ENCODE measurements at places on chromosomes 7 and 10.

DNA sequence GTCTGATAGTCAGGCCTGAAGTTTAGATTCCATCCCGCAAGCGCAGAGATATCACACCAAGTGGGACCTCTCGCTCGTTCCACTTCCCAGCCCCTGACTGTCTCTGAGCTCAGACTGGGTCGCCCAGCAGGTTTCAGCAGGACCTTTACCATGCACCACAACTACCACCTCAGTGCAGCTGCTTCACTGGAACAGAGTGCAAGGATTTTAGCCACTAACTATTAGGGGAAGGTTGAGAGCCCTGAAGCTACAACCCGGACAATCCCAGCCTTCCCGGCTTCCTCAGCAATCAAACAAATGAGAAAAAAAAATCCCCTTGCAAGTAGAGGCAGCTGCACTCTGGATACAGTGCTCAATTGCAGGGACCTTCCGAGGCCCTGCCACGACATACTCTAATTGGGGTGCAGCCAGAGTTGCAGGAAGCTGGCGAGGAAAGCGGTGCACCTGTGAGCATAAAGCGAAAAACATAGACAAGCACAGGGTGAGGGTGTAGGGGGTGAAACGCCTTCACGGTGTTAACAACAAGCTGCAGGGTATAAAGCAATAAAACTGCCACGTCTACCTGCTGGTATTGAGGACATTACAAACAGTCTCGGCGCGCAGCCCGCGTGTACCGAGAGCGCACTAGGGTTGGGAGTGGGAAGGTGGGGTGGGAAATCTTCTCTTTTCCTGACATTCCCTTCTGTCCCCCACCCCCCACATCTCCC, 2.6 kb upstream of the DLX6 start:
- DNase-seq, result no peak

DNA sequence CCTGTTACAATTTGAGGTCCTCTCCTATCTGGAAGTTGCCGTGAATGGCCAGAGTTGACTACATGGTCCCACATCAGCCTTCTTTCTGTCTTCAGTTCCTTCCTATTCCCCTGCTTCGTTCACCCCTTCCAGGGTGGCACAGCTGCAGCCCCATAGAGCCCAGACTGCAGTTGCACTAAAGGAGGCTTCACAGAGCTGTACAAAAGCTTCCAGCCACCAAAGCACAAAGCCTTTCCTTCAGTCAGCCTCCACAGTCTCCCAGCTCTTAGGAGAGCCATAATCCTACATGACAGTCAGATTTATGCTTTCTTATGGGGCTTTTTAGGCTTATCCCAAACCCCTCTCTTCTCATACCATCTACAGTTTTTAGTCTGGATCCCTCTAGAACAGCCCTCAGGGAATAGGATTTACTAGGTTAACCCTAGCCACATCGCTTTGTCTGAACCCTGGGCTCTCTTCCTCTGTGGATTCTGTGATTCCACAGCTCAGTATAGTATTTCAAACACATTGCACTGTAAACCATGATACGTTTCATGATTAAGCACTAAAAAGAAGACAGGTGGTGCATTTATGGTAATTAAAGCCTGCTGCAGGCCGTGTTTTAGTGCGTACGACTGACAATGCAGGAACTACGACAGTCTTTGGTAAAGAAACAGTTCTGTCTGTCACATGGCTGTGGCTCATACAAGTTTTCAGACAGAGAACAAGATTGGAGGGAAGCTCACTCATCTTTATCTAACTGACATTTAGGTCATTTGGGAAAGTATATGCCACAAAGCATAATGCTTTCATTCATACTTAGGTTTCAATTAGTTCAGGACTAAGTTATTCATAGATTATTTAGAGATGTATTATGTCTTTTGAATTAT, 208.3 kb upstream of the KMT2E start:
- no peak for DNase-seq

- no peak for DNase-seq
Observed at GRCh38 chr10:103572347-103573204, 79.1 kb downstream of the NEURL1 start.

GRCh38 chr7:90251304-90251635, 6.3 kb downstream of the CFAP69 start:
- no peak for DNase-seq

- no peak for DNase-seq
Observed at GRCh38 chr10:42836771-42837468, 54.3 kb downstream of the BMS1 start.

GRCh38 chr10:97765201-97765600, 6.6 kb downstream of the SFRP5 start:
- DNase-seq, result no peak

DNA sequence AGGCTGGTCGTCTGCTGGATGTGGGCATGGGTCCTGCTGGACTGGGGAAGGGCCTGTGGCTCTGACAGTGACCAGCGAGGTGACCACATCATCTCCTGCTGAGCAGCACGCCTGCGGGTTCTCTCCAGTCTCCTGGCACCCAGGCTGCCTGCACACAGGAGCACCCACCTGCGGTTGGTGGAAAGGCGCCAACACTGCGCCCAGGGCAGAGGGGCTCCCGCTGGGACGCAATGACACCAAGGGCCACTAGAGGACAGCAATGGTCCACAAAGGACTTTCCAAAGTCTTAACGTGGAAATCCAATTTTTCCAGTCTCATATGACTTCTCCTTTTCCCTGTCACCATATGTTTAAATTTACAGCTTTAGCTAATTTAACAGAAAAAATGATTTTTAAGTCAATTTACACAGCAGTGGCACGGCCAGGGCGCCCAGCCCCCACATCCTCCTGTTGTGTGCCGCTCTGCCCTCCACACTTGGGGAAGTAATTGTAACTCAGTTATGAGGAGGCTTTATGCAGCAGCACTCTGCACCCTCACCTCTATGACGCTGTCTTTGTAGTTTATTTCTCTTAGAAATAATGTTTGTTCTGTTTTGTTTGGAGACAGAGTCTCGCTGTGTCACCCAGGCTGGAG, 38.1 kb downstream of the CFAP46 start:
- DNase-seq, result no peak

GRCh38 chr7:79268730-79269129, 184.7 kb downstream of the MAGI2 start:
- DNase-seq, result no peak

- DNase-seq, result no peak
Observed at GRCh38 chr7:75638594-75639070, 100.1 kb downstream of the HIP1 start.

DNA sequence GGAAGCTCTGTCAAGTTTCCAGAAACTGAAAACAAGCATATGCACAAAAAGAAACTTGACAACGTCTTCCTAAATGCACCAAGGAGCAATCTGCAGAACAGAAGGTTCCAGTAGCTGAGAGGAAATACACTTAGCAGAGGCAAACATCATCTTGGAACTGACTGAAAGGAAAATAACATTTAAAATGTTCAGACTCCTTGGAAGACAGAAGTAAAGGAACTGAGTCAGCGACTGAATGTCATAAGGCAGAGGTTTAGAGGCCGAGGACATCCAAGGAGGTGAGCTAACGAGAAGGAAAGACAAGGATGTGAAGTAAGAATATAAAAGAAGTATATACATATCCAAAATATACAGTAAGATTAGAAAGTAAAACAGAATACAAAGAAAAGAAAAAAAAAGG, 24.1 kb downstream of the SEMA3D start:
- DNase-seq, result no peak

DNA sequence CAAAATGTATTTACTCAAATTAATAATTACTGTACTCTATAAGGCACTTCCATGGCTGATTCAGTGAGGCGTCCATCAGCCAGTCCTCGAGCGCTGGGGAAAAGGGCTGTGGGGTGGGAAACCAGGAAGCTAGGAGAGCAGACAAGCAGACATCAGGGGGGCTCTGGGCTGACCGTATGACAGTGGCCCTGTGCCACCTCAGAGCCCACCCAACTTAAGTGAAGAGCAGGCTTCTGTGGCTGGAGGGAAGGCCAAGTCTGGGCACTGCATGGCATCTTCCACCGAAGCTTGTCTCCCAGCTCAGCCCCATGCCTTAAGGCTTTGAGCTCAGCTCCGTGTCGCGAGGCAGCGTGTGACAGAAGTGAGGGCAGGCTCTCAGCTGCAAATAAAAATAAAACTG, 464.5 kb upstream of the ZMIZ1 start:
- no peak for DNase-seq

GRCh38 chr10:43407148-43407575, 1.8 kb downstream of the HNRNPF start:
- peak; percentile 39 for DNase-seq

DNA sequence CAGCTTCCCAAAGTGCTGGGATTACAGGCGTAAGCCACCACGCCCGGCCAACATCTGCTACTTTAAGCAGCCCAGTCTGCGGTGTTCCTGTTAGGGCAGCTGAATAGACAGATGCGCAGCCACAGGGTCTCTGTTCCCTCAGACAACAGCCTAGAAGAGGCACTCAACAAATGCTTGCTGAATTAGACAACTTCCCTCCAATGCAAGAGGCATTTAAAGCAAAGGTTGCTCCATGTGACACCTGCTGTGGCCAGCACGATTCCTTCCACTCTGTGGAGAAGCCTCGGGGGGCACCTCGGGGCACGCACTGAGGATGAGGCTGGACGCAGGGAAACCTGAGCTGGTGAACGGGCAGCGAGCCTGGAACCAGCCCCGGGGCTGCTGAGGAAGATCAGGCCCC, 237.8 kb downstream of the MAD1L1 start:
- DNase-seq, result no peak

DNA sequence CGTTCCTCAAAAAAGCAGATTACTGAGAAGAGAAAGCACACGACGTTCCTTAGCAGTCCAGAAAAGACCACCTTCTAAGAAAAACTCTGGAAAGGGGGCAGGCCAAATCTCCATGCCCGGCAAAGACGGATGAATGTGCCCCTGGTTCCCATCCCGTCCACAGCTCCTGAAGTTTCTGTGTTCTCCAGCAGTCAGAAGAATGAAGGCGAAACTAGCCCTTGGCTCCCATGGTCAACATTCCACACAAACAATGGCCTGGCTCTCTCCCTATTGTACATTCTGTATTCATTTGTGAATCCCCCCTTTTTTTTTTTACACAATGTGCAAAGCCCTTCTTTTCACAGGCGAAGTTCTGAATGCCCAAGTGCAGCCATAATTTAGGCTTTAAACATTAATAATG, 5.3 kb downstream of the CTBP2 start:
- DNase-seq, result no peak

GRCh38 chr10:81034383-81034782, 496.7 kb downstream of the SH2D4B start:
- no peak for DNase-seq

DNA sequence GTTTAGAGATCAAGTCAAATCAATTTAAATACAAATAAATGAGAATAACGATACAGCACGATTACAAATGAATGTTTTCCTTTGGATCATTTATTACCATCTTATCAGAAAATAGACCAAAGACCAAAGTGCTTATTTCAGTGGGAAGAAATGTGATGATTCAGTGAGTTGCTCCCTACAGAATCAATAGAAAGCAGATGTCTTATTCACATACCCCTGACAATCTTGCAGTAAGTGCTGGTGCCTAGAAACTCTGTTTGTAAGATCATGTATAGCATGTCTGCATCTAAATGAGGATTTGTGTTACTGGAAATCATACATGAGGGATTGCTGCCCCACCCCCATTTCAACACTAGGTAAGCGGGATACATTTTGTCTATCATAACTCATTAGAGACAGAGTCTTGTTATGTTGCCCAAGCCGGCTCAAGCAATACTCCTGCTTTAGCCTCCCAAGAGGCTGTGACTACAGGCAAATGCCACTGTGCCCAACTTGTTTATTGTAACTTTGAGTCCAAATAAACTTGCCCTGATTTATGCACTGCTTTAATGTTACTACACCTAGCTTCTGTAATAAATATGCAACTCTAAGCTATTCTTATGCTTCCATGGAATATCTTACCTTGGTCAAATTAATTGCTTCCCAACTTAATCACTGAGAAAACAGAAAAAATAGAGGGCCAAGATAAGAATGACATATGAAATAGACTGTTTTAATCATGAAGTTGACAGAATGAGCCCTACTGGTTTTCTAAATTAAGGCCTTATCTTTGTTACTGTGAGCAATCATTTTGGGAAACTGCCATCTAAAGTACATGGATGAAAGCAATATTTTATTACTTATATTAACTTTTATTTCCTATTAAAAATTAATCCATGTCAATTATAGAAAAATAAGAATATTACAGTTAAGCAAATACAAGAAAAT, 82.5 kb downstream of the AHR start:
- DNase-seq, result no peak

GRCh38 chr7:3120513-3120912, 76.8 kb upstream of the CARD11 start:
- DNase-seq, result no peak

- DNase-seq, result no peak
Observed at GRCh38 chr10:45104674-45105073, 104.0 kb downstream of the ZNF22 start.

DNA sequence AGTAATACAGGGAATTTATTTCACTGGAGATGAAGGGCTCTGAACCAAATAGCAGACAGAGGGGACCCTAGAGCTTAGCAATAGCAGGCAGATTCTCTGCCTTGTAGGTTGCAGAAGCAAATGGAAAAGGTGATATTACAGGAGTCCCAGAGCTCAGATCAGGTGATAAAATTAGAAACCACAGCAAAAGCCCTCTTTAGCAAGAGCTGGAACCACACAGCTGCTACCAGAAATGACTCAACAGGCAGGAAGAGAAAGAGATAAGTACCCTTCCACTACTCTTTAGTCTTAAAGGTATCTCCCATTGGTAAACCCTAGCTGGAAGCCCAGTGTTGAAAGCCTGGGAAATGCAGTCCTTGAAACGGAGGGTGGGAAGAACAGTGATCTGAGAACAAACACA, 535.6 kb upstream of the GHITM start:
- no peak for DNase-seq

DNA sequence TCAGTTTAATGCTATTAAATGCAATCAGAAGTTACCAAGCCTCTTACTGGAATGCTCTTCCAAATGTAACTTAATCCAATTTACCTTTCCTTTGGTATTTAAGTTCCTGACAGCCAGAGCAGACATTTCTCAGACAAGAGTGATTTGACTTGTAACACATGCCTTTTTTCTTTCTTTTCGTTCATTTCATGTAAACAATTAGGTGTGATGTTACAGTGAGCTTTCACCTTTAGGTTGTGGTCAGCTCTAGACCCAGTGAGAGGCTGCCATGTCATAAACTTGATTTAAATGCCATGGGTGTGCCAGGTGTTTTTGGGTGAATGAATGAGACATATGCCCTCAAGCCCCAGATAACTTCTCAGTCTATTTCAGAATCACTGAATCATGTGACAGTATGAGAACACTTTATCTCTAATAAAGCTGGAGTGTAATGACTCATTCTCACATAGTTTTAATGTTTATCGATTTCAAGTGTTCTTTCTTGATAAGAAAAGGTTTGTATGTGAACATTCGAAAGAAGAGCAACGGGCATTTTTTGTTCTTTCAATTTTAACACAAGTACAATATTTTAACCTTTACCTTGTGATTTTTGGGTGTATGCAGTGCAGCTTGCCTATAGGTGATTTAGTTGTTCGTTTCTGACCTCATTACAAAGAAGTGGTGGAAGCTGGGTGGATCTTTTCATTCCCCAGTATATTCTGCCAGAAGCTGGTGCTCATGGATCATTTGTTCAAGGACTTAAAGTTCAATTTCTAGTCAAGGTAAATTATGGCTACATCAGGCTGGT, 61.5 kb downstream of the CHN2 start:
- DNase-seq, result no peak
